ENCODE measurements at places on chromosomes 2 and 18.
A peak's percentile ranks its signal among the peaks of the same experiment; 100 is the strongest.

GRCh38 chr18:50377061-50377798, 2.4 kb downstream of the SKA1 start:
- DNase-seq = peak; percentile 71

DNA sequence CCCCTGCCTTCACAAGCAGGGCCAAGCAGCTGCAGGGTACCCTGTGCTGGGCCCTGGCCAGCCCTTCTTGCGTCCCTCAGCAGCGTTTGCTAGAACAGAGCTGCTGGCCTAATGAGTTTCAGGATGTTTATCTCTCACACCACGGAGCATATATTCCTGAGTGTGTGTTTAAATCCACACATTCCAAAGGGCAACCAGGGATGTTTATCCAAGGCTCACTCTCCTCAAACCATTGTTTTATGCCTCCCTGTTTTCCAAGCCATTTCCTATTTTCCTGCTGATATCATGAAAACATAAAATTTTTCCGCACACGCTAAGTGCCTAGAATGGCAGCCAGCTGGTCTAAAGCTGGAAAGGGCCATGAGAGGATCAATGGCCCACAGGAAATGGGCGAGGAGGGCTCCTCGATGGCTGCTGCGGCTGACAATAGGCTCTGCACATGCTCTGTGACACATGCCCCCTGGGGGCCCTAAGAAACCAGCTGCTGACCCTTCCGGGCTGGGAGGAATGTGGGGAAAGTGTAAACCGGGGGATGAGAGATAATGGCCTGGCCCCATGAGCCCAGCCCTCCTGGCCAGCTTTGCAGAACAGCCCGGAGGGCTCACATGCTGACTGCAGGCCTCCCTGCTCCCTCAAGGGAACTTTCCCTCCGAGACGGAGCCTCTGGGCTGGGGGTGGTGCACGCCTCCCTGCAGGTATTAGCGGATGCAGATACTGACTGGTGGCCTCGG, 194.0 kb downstream of the NDUFA10 start:
- DNase-seq = no peak

GRCh38 chr2:84729224-84729623, 151.7 kb downstream of the TRABD2A start:
- DNase-seq = no peak

DNA sequence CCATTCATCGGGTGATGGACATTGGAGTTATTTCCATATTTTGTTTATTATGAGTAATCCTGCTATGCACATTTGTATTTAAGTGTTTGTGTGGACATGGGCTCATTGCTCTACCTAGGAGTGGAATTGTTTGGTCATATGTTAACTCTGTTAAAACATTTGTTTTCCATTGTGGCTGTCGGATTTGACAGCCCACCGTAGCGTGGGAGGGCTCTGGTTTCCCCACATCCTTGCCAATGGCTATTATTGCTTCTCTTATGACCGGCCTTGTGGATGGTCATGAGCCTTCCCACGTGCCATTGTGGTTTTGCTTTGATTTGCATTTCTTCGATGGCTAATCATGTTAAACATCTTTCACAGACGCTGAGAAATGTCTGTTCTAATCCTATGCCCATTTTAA, 92.0 kb downstream of the ZNF236 start:
- no peak for DNase-seq

GRCh38 chr18:40108596-40108995, 1846.4 kb upstream of the PIK3C3 start:
- no peak for DNase-seq

- no peak for DNase-seq
Measured at GRCh38 chr2:16559278-16560067, 106.2 kb downstream of the CYRIA start.

Data from trophoblast cell (in vitro differentiated cells and primary cell).